GM23248 (cell line): ENCODE measurements at places on chromosomes 12 and 14. TPM values are rescaled to one million over a fixed set of nuclear protein-coding genes. Genes with fewer than 3 reads are reported as not detected.

TSPAN9 gene
- total RNA-seq, result 13.3 and 14.4 TPM in 2 replicates

LGALS3 gene
- 297 and 363 TPM in 2 replicates for total RNA-seq

SLC39A2 gene
- total RNA-seq, result not detected in 2 replicates

SNAPC1 gene
- 32.1 and 35.9 TPM in 2 replicates for total RNA-seq

CPSF6 gene
- total RNA-seq, result 19.6 and 31.5 TPM in 2 replicates

CYP46A1 gene
- total RNA-seq, result 0.13 and 0.22 TPM in 2 replicates

SLCO1B1 gene
- total RNA-seq, result not detected in 2 replicates

P2RX7 gene
- under 0.01 and 0.54 TPM in 2 replicates for total RNA-seq

PTCSC3 gene
- not detected in 2 replicates for total RNA-seq

MGP gene
- 0.86 TPM in 1 of 2 replicates, not detected in the other for total RNA-seq

RFX4 gene
- not detected in 2 replicates for total RNA-seq

GPRC5D gene
- total RNA-seq, result not detected in 2 replicates

NTN4 gene
- 63.7 and 76.6 TPM in 2 replicates for total RNA-seq

PEBP1 gene
- total RNA-seq, result 217 and 267 TPM in 2 replicates

WNT1 gene
- total RNA-seq, result not detected in 2 replicates

SLC22A17 gene
- 32.8 and 42.3 TPM in 2 replicates for total RNA-seq

GLIPR1L2 gene
- 0.51 and 1.6 TPM in 2 replicates for total RNA-seq

LTB4R gene
- 1.4 and 2.4 TPM in 2 replicates for total RNA-seq

IL22 gene
- not detected in 2 replicates for total RNA-seq

LMO3 gene
- not detected in 2 replicates for total RNA-seq

CCDC175 gene
- not detected in 2 replicates for total RNA-seq

SYT1 gene
- total RNA-seq, result 2.4 and 3.0 TPM in 2 replicates

KLHDC1 gene
- total RNA-seq, result 3.4 and 5.0 TPM in 2 replicates

SETD1B gene
- 2.0 and 2.7 TPM in 2 replicates for total RNA-seq

NUAK1 gene
- 29.6 and 45.7 TPM in 2 replicates for total RNA-seq

PAX9 gene
- total RNA-seq, result not detected in 2 replicates

BCL7A gene
- 3.4 and 4.2 TPM in 2 replicates for total RNA-seq

TROAP gene
- 4.4 and 6.2 TPM in 2 replicates for total RNA-seq

DDIT3 gene
- 13.2 and 14.7 TPM in 2 replicates for total RNA-seq

EIF2S1 gene
- total RNA-seq, result 232 and 273 TPM in 2 replicates

TSPAN8 gene
- not detected in 2 replicates for total RNA-seq

CDCA4 gene
- 25.5 and 27.5 TPM in 2 replicates for total RNA-seq

SPIC gene
- not detected in 2 replicates for total RNA-seq

NOVA1 gene
- total RNA-seq, result under 0.01 and 0.32 TPM in 2 replicates

OR4E2 gene
- not detected in 2 replicates for total RNA-seq

LGR5 gene
- total RNA-seq, result not detected in 2 replicates

INHBC gene
- total RNA-seq, result not detected in 2 replicates

AKAP3 gene
- 0.22 and 0.89 TPM in 2 replicates for total RNA-seq

CMKLR1 gene
- total RNA-seq, result 2.9 and 4.9 TPM in 2 replicates

KSR2 gene
- not detected in 2 replicates for total RNA-seq
